ENCODE measurements at places on chromosomes 4 and X.

GRCh38 chr4:182695009-182695408 lies 222.2 kb downstream of the DCTD start:
- no peak for DNase-seq

GRCh38 chr4:109599046-109599652 lies 39.1 kb downstream of the MCUB start:
- DNase-seq = no peak

DNA sequence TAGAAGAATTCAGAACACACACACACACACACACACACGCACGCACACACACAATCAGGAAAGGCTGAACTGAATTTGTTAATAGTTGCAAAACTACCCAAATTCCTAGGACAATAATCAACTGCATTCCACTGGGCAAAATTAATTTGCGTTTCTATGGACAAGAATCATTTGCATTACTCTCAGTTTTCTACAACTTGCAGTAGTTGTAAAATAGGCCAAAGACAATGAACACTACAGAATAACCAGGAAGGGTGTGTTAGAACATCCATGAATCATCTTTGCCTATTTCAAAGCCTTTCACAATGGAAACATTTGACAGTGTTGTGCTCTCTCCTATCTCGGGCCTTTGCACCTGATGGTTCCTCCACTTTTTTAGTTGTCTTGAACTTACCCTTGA lies 77.1 kb upstream of the IGFBP7 start:
- no peak for DNase-seq

- no peak for DNase-seq
Observed at GRCh38 chr4:118348886-118349285, 3.9 kb downstream of the PRSS12 start.

DNA sequence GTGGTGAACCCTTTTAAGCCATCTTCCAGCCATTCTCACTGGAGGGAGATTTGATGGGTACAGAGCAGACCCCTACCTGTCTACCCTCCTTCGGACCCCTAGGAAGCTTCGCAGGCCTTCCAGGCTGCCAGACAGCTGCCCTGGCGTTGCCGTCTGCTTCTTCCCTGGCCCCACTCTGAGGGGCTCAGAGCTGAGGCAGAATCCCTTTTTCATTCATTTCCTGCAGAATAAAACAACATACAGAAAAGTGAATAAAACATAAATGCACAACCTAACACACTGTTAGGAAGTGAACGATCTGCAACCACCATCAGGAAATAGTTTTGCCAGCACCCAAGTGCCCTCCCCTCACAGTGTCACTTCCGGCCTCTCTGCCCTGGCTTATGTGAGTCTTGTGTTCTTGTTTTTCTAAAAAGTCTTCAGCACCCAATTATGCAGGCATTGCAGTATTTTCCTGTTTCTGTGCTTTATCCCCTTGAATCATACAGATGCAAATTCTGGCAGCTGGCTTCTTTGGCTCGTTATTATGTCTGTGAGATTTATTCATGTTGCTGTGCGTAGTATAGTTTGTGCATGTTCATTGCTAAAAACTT lies 5.6 kb upstream of the ADD1 start:
- DNase-seq = no peak

DNA sequence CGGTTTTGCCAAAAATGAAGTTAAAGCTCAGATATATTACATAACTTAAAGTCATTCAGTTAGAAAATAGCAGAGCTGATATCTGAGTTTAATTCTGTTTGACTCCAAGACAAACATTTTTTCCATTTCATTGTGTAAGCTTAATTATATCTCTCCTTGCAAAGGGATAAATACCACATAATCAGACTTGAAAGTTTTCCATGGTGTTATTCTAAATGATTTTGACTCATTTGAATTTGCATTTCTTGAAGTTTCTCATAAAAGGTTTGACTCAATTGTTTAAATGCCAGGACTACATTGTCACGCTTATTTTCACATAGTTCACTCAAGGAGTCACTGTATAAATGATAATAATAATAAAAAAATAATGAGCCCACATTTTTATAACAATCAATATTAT lies 39.4 kb upstream of the DDX60 start:
- DNase-seq = no peak

DNA sequence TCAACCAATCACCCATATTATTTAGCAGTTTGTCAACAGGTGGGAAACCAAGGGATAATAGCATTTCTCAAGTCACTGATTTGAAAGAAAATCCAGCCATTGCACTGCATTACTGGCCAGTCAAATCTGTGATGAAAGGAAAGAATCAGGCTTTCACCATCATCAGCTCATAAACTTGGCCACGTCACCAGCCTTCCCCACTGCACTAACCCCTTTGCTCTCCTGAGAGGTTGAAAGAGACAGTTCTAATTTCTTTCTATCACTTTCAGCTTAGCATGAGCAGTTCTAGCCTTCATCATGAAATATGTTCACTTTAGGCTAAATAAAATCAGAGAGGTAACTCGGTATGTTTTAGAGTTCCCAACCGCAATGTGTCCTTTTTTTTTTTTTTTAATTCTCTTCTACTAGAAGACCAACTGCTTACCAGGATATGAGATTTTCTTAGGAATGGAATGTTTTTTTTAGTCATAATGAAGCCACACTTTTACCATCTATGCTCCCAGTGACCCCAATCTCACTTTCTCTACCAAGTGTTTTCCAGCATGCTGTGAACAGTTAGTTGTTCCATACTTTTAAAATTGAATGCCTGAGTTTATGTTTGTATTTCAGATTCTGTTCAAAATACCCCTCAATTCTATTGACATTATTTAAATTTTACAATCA lies 55.7 kb upstream of the SLC7A11 start:
- no peak for DNase-seq

- DNase-seq = peak; percentile 65
Observed at GRCh38 chrX:54808109-54808604, 612 bp downstream of the MAGED2 start.

DNA sequence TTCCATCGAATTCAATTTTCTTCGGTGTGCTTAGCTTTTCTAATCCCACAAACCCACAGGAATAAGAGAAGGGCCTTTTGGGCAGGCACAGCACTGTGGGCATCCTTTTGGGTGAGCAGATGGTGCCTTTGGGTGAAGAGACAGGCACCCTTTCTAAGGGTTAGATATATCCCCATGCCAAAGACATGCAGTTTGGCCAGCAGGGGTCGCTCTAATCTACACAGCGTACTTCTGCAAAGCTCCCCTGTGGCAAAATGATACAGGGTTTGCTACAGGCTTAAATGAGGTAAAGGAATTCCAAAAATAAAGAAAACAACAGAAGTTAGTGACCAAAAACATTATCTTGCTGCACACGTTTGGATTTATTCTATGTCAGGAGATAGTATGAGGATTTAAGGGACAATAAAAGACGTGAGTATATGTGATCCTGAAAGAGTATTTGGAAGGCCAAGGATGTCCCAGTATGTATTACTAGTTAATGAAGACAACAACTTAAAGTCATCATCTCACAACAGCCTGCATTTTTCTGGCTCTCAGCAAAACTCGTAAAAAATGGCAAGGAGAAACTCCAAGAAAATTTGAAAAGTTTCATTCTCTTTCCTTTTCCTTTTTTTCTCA lies 49.5 kb downstream of the PHEX start:
- no peak for DNase-seq
